Activated naive CD4-positive, alpha-beta T cell treated with anti-CD3 and anti-CD28 coated beads, Interleukin-2, amount 10 ng/mL, durations not matched to agents 7 days and 5 days (primary cell): ENCODE measurements at places on chromosomes 7 and 10.

GRCh38 chr10:132646443-132647097 is 109.0 kb downstream of the INPP5A start:
- DNase-seq = no peak

- no peak for DNase-seq
Observed at GRCh38 chr10:4546500-4546899, 279.5 kb upstream of the AKR1E2 start.

DNA sequence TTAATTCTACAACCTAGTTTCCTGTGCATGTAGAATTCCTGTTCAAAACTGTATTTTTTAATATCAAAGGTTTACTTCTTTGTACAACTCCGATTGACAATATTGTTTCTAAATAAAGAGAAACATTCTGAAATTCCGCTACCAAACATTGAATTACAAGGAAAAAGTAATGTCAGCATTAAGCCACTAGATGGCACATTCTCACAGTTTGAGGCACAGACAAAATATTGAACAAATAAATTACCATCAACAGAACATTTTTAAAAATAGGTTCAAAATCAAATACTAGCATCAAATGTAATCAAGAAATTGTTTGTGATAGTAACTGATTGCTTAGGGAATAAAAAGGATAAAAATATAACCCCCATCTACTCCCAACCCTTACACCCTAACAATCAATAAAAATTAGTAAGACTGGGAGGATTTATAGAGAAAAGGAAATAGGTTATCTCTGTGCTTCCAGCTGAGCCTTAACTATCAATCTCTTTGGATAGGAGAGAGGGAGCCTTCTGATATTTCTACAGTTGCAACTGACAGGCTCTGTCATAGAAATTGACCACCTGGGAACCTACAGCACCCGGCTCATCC is 86.6 kb upstream of the C7orf33 start:
- DNase-seq = no peak

DNA sequence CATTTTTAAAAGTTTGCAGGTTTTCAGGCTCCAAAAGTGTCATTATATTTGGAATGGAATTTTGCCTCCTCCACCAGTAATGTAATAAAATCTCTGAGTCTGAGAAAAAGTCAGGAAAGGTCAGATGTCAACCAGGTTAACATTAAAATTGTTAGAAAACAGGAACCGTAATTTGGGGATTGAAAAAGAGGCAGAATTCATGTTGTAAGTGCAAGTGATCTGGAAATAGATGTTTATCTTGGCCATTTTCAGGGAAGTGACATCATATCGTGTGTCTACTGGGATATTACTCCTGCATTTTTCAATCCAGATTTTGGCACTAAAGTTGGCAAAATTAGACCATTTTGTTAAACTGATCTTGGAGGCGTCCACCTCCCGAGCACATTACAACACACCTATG is 428.5 kb upstream of the MGMT start:
- DNase-seq = no peak

DNA sequence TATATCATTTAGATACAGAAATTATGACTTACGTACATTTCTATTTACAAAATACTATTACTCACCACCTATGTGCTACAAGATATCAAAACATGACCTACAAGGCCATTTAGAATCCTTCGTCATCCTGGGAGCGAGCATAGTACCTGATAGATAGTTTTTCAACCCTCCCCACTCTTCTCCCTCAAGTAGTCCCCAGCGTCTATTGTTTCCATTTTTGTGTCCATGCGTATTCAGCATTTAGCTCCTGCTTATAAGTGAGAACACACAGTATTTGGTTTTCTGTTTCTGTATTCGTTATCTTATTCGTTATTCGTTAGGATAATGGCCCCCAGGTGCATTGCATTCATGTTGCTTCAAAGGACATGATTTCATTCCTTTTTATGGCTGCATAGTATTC is 28.1 kb downstream of the PNLIPRP2 start:
- no peak for DNase-seq

DNA sequence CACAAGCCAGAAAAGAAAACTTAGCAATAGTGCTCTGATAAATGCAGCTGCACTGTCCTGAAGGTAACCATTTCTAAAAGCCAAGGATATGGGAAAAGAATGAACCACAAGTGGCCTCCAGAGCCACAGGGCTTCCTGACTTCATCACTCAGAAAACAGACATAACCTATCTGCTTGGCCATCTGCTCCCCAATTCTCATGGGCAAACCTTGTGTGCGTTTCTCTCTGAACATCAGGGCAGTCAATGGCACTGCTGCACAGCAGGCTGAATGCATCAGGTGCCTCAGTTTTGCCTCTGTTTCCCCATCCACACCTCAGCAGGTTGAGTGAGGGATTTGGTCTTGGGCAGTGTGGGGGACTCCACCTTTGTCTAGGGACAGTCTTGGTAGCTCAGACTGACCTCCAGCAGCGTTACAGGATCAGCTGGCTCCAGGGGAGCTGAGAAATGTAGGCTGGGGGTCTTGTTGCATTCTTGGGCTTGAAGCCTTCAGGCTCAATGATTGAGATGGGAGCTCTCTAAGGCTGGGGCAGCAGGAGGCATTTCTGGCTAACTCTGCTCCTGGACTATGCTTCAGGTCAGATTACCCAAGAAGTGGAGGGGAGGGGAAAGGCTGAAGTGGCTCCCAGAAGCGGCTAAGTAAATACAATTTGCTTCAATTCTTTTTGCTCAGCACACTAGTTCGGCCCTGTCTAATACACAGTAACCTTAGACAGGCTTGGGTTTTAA is 23.6 kb upstream of the PDLIM1 start:
- DNase-seq = no peak
